ENCODE measurements at places on chromosomes 12 and 14.

GRCh38 chr12:11855983-11856374 is 206.5 kb downstream of the ETV6 start:
- no peak for DNase-seq

DNA sequence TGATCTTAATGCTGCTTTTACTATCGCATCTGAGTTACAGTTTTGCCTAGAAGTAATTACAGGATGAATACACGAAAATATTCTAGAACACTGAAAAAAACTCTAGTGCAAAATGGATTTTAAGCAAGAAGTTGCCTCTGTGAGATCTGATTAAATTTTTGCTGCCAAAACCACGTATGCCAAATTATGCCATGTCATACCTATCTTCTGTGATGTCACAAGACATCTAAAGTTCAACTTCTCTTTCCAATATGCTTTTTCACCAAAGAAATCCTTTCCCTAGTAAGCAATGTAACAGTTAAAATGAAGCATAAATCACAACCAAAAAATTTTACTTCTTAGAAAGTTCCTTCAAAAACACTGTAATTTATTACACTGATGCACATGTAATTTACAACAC is 39.6 kb downstream of the HECTD4 start:
- DNase-seq: no peak

- no peak for DNase-seq
These were observed 385.6 kb downstream of the SYT1 start for GRCh38 chr12:79250186-79250585.

GRCh38 chr14:75967866-75968265 is 13.9 kb downstream of the TGFB3 start:
- no peak for DNase-seq

- DNase-seq: no peak
These were observed 295.6 kb upstream of the FLRT2 start for GRCh38 chr14:85234156-85235025.

- no peak for DNase-seq
These were observed 178.0 kb downstream of the CAND1 start for GRCh38 chr12:67447180-67447579.

GRCh38 chr12:33061844-33062243 is 165.3 kb upstream of the PKP2 start:
- no peak for DNase-seq

DNA sequence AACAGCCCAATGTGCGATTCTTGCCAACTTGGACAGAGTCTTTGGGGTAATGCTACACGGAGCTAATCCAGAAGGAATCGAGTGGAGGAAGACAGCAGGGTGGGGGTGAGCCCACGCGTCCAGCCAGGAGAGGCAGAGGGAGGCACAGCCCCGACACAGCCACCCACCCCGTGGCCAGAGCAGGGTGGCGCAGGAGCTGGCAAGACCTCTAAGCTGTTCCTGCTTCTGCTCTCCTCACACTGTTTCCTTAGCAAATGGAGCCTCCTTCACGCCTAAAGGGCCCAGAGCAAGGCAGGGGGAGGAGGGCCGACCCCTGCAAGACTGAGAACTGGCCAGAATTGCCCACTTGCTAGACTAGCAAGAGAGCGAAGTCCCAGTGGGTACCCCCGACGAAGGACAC is 91.5 kb downstream of the FBXL14 start:
- DNase-seq: no peak

DNA sequence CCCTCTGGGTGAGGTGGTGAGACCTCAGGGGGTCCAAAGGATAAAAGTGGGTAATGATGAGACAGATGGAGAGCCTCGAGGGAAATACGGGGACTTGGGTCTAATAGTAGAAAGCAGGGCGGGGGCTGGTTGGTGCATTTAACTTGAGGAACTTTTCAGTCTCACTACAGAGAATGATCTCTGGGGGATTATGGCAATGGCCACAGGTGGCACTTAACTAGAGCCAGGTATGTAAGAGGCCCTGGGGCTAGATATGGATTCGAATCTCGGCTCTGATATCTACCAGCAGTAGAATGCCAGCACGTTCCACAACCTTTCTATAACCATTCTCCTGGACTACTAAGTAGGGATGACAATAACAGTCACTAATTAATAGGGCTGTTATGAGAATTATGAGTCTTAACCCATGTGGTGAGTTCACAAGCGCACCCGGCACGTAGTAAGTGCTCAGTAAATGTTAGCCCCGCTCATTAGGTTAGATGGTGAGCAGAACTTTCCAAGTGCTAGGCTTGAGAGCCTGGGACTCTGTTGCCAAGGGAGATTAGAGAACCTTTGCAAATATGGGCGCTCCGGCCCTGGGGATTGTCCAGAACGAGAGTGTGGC is 888 bp upstream of the PLXNC1 start:
- DNase-seq: no peak

GRCh38 chr12:110826592-110827200 is 20.1 kb upstream of the CCDC63 start:
- peak; percentile 69 for DNase-seq

DNA sequence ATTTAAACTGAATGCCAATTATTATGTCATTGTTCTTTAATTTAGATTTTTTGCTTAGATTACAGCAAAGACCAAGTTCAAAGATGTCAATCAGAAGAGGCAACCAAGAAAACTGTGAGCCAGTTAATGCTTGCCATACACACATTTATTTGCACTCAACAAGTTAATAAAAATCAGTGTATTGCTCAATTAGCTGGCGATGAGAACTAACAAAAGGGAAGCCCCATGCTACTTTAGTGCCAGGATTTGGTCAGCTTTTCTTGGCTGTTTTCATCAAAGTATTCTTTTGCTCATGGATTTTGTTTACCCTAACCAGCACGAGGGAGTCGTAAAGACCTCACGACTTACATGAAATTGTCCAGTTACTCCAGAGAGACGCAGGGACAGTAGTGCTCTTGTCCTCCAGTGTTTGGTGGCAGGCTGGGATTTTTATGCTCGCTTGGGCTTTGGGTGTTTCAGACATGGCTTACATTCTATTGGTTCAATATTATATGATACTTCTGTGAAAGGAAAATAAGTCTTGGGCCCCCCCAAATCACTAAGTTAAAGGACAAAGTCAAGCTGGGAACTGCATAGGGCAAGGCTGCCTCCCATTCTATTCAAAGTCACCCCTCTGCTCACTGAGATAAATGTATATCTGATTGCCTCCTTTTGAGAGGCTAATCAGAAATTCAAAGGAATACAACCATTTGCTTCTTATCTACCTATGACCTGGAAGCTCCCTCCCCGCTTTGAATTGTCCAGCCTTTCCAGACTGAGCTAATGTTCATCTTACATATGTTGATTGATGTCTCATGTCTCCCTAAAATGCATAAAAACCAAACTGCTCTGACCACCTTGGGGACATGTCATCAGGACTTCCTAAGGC is 7.4 kb upstream of the B4GALNT1 start:
- no peak for DNase-seq

GRCh38 chr14:84225268-84225667 is 1304.7 kb upstream of the FLRT2 start:
- DNase-seq: no peak

- peak; percentile 85 for DNase-seq
These were observed 4.5 kb downstream of the AJUBA start for GRCh38 chr14:22977684-22978486.

- DNase-seq: no peak
These were observed 2.4 kb downstream of the CRIP2 start for GRCh38 chr14:105476831-105477659.

GRCh38 chr12:104669089-104669721 is 212.5 kb downstream of the CHST11 start:
- DNase-seq: no peak

DNA sequence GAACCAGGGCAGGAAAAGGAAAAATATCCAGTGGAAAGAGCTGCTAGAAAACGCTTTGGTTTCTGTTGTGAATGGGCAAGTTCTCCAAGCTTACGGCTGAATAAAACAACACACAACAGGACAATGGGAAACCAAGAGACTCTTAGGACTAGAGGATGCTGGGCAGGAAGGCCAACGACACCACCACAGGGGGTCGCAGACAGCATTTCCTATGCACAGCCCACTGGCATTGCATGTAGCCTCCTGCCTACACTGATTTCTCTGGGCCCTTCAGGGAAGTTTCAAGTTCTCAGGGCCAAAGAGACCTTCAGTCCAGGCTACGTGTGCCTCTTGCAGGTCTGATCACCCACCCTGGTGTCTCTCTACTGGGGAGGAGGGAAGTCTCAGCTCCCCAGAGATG is 108.0 kb downstream of the RIMBP2 start:
- DNase-seq: no peak
